ENCODE measurements at places on chromosomes 6 and 20. TPM values are rescaled to one million over a fixed set of nuclear protein-coding genes. Genes with fewer than 3 reads are reported as not detected.

Gene ARMH2
- total RNA-seq = not detected

Gene HTR1B
- 57.5 TPM for total RNA-seq

Gene BPI
- not detected for total RNA-seq

Gene RPS6KA2
- 72.6 TPM for total RNA-seq

Gene CAP2
- total RNA-seq = 18.0 TPM

Gene ATP6V1G2
- 0.84 TPM for total RNA-seq

Gene ADTRP
- 3.3 TPM for total RNA-seq

Gene TRIM15
- total RNA-seq = not detected

Gene GINS1
- 26.3 TPM for total RNA-seq

Gene EMILIN3
- total RNA-seq = not detected

Gene OR12D3
- not detected for total RNA-seq

Gene SCGN
- not detected for total RNA-seq

Gene PAQR8
- 6.0 TPM for total RNA-seq

Gene SSTR4
- not detected for total RNA-seq

Gene SLC32A1
- total RNA-seq = not detected

Gene PTCHD4
- total RNA-seq = 1.9 TPM

Gene TRIM40
- not detected for total RNA-seq

Gene OPN5
- total RNA-seq = not detected

Gene GFRAL
- total RNA-seq = not detected

Gene FAM184A
- 0.95 TPM for total RNA-seq

Gene HLA-DMA
- total RNA-seq = 1.2 TPM

Gene VPS16
- 42.3 TPM for total RNA-seq

Gene APOM
- 0.97 TPM for total RNA-seq

Gene GRM1
- not detected for total RNA-seq

Gene SOX12
- 37.7 TPM for total RNA-seq

Gene PSORS1C2
- not detected for total RNA-seq

Gene WFDC5
- not detected for total RNA-seq

Gene NINL
- 24.8 TPM for total RNA-seq

Gene PRICKLE4
- total RNA-seq = 2.2 TPM

Gene BTNL2
- not detected for total RNA-seq

Gene SPATA25
- total RNA-seq = not detected

Gene ZCCHC3
- total RNA-seq = 22.0 TPM

Gene UNC5CL
- total RNA-seq = 0.32 TPM

Gene TMEM74B
- total RNA-seq = 1.1 TPM

Gene TAAR8
- not detected for total RNA-seq

Gene TRIM31
- total RNA-seq = not detected
